T47D (cell line): ENCODE measurements at places on chromosomes 7 and 10.

DNA sequence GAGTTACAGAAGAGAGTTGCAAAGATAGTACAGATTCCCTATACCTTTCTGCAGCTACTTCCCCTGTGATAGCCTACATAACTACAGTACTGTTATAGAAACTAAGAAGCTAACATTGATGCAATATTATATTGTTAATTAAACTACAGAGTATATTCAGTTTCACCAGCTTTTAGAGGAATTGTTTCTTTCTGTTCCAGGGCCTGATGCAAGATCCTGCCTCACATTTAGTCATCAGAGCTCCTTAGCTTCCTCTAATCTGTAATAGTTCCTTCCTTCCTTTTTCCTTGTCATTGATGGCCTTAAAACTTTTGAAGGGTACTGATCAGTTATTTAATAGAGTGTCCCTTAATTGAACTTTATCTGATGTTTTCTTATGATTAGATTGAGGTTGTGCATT is 56.8 kb downstream of the SDHAF3 start:
- DNase-seq: no peak

- no peak for DNase-seq
Measured at GRCh38 chr7:23377134-23377533, 78.0 kb downstream of the MALSU1 start.

DNA sequence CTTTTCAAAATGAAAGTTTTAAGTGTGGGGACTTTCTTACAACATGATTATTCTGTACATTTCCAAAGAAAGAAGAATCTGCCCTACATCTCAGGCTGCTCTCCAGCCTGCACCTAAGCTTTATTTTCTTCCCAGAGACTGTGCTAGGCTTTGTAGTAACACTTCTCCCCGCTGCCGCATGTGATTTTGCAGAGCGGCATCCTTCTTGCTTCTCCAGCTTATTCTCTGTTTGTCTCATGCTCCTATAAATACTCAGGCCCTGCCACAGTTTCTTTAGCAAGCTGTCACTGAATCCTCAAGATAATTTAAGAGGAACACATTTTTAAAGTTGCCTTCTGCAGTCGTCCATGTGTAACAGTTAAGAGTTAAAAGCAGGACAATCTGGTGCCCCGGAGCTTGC is 53.5 kb downstream of the INSYN2A start:
- no peak for DNase-seq

GRCh38 chr7:92880212-92881090 is 44.1 kb upstream of the CDK6 start:
- no peak for DNase-seq

- no peak for DNase-seq
Measured at GRCh38 chr7:8184221-8184620, 77.7 kb downstream of the ICA1 start.

DNA sequence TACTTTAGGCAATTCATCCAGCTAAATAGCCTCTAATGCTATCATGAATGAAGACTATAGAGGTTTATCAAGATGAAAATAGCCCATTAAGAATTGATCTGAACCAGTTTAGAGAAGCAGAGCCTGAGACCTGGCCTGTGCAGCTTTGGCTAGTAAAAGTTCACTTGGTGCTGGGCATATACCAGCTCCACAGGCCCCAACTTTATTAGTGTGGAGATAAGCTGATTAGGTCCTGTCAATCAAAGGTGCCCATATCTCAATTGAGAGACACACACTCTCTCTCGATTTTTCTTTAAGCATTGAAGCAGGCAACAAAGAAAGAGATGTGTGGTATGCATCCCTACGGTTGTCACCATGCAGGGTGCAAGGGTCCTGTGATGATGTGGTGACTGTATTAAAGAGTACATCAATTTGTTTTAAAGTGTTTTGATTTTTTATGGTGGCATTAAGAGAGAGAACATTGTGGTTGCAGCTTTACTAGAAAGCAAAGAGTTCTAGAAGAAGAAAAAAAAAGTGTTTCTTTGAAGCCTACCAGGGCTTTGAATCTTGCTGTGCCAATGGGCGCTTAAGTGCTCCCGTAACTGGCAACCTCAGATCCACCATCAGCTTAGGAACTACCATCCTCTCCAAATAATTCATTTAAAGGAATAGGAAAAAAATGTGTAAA is 111.6 kb downstream of the VTI1A start:
- no peak for DNase-seq

DNA sequence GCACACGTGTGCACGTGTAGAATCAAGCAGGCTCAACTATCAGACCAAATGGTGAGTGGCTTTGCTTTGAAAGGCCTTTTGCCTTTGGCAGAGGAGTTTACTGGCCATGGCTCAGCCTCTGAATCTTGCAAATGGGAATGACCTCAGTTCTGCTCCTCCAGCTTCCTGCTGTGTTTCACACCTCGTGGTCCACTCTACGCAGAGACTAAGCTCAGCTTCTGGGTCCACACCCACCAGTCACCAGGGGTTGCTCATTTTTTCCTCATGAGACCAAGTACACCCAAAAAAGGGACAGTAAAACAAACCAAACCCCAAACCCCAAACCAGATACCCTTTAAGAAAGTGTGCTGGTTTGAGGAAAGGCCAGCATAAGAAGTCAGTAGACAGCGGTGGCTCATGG is 236.4 kb downstream of the DNAJB6 start:
- no peak for DNase-seq

- DNase-seq: no peak
Measured at GRCh38 chr10:2210088-2210487, 472.8 kb upstream of the ADARB2 start.

DNA sequence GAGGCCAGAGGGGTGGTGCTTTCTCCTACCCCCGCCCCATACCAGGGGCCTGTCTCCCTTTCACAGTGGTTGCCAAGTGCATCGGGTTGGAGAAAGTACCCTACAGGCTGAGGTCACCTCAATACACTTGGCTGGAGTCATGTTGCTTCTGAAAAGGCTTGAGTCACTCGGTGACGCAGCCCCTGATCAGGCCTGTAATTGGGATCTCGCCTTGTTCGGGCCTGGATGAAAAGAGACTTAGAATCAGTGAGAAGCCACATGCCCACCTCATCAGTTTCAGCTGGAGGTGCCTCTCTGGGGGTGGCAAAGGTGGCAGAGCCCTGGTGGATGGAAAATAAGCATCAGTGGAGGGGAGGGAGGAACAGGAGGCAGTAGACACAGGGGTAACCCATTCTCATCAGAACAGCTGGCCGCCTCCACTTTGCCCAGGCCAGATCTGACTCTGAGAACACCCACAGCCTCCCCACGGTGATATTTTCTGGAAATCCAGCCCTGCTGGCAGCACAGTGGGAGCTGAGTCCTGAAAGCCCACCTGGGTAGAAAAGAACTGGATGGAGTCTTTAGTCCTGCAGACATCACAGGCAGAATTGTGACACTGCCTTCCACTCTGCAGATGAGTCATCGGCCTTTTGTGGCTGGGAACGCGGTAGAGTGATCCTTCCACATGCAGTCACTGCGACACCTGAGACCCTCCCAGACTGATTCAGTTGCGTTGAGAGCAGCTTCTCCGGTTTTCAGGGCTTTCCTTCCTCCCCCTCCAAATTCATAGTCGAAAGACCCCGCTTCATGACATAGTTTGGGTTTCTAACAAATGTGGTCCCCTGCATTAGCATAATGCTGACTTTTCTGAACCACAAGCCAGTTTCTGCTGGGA is 108.0 kb downstream of the GRK5 start:
- DNase-seq: no peak

DNA sequence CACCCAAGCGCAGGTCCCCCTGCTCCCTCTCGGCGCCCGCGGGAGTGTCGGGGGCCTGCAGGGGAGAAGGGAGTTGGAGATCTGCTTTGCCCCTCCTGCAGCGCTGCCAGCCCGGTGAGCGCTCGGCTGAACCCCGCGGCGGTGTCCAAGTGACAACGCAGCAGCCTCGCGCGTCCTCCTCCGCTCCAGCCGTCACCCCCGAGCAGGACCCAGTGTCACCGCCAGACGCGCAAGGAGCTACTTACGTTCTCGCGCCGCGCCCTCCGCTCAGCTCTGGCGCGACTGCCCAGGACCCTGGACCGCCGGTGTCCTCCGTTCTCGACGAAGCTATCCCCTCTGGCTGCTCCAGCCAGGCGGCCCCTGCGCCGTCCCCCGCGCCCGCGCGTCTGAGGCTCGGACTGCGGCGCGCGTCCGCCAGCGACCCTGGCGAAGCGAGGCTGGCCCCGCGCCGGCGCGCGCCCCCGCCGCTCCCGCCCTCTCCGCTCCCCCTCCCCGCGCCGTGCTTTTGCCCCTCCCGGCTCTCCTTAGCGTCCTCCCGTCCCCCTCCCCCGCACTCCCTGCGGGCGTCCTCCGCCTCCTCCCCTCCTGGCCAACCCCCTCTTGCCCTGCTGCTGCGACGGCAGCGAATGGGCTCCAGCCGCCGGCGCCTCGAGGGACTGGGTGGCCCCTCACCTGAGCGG is at the start of gene NRCAM:
NRCAM (minus strand) TSS at position 439 of the 680 bp plus-strand sequence. CDS start 216,372 bp downstream, outside the sequence.
- peak; percentile 40 for DNase-seq

DNA sequence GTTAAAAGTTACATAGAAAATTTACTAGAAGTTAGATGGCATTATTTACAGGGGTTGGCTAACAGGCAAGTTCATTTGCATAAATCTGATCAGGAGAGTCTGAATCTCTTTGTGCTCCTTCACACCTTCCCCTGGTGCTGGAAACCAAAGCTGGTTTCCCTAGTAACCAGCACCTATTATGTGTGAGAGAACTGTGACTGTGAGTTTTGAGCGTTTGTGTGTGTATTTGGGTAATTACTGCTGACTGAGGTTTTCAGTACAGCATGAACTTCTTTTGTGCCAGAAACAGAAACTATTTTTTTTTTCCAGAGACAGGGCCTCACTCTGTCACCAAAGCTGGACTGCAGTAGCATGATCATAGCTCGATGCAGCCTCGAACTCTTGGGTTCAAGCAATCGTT is 10.3 kb upstream of the IFIT1B start:
- DNase-seq: no peak

GRCh38 chr7:16189026-16189715 is 232.2 kb downstream of the CRPPA start:
- no peak for DNase-seq

DNA sequence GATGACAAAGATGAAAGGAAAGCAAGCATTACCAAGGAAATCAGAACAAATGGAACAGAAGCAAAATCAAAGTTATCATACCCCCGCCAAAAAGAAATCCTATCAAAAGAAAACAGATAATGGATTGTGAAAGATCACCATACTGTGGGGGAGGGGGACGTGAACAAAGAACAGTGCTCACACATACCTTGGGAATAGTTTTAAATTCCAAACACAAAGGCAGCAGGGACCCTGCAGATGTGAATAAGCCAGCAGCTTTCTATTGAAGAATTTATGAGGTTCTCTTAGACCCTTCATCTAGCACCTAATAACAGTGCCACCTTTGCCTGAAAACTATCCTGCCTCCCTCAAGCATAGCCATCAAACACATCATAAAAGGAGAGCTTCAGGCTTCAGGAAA is 94.0 kb downstream of the AKR1D1 start:
- DNase-seq: no peak

DNA sequence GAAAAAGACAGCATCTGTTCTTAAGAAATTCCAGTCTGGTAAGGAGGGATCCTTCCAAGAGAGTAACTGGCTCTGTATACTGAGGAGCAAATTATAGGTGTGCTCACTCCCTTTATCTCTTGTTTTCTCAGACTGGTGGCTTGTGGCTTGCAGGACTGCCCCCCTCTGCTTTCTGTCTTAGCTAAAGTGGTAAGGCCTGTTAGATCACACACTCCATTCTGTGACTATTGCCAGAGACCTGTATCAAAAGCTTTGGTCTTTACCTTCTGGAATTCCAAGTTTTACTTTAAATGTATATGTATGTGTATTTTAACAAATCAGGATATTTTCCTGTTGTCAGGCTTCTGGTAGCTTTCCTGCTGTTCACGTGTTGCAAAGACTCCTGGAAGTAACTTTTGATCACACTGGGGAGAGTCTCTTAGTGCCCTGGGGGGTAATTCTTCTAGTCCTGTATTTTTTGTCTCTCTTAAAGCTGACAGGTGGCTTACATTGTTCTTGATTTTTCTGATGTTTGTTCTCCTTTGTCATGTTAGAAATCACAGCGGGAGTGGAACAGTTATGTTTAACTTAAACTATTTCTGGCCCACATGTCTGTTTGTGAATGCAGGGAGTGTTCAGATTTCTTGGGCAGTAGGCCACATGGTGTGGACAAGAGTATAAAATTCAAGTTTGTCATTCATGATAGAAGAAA is 99.0 kb downstream of the PLPP4 start:
- no peak for DNase-seq

DNA sequence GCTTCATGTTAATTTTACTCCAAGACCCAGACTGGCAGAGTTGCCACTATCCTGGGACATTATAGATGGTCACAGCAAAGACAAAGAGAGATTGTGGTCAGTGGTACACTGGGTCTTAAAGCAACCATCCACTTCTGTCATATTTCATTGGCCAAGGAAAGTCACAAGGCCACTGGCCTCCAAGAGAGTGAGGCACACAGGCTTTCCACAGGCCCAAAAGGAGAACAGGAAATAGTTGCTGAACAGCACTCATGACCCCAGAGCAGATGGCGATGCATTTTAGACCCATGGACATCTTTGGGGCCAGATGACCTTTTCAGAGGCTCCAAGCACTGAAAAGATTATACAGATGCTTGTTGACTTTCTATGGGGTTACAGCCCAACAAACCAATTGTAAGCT is 97.4 kb downstream of the ARID5B start:
- no peak for DNase-seq

DNA sequence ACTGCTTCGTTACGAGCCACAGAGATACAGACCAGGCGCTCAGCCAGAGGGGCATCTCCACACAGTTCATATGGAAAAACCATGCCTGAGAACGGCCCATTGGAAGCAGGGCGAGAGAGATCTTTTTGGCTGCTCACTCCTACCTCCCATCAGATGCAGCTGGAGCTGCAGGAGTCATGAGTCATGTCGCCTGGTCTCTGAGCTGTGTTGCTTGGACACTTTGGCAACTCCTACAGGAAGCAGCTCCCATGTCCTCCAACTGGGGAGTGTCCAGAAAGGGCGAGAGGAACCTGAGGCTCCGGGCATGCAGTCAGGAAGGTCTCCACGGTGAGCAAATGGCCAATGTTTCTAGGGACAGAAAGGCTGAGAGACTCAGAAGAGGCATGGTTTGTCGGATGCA is 24.9 kb downstream of the INSIG1 start:
- no peak for DNase-seq

DNA sequence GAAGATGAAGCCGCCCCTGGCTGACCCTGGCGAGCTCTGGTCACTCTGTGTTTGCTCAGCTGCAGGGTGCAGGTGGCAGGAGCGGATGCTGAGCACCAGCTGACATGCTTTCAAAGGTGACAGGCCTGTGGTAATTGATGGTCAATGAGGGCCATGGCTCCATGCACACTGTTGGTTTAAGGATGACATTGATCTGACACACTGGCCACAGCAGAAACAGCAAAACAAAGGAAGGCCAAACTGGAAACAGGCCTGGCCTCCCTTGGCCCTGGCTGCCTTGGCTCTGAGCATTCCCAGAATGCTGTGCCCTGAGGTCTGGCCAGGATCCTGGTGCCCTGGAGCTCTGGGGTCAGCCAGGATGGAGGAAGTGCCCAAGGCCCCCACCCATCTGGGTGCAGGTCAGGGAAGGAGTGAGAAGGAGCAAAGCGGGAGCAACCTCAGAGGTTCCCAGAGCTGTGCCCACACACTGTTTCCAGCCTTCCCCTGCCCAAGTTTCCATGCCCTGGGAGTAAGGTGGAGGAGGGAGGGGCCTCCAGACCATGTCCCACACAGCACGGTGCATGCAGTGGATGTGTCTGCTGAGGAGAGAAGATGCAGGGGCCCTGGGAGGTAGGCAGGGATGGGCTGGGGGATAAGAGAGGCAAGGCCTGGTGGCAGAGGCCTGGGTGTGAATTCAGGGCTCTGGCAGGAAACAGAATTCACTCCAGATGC is 302.2 kb downstream of the RPS24 start:
- DNase-seq: peak; percentile 21

- peak; percentile 29 for DNase-seq
Measured at GRCh38 chr10:121310151-121310711, 288.0 kb downstream of the FGFR2 start.
